ENCODE measurements at places on chromosomes 7 and 10.

- no peak for DNase-seq
Measured at GRCh38 chr7:123177442-123177841, 22.3 kb downstream of the SLC13A1 start.

GRCh38 chr7:138668229-138668596 lies 32.9 kb downstream of the SVOPL start:
- no peak for DNase-seq

- no peak for DNase-seq
Measured at GRCh38 chr10:110425684-110426293, 71.9 kb upstream of the DUSP5 start.

DNA sequence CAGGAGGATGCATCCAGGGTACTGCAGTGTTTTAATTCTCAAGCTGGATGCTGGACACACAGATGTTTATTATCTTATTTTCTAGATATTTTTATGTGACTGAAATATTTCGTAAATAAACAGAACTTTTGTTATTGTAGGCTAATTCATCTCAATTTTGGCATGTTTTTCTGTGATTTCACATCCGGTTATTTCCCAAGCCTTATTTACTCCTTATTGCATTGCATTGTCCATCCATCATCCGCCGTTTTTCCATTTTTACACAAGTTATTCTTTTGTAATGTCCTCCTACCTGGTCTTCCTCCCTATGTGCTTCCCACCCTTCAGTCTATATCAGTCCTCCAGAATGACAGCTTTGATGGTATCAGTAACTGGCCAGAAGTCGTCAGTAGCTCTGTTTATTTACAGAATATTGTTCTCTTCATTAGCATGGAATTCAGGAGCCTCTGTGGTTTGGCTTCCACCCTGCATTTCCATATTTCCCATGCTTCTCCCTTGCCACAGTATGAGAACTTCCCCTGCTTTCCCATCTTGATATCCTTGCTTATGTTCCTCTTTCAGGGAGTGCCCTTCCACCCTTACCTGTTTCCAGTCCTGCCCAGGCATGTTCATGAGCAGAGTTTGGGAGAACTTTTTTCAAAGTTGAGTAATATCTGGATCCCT lies 16.1 kb downstream of the GNAI1 start:
- no peak for DNase-seq

DNA sequence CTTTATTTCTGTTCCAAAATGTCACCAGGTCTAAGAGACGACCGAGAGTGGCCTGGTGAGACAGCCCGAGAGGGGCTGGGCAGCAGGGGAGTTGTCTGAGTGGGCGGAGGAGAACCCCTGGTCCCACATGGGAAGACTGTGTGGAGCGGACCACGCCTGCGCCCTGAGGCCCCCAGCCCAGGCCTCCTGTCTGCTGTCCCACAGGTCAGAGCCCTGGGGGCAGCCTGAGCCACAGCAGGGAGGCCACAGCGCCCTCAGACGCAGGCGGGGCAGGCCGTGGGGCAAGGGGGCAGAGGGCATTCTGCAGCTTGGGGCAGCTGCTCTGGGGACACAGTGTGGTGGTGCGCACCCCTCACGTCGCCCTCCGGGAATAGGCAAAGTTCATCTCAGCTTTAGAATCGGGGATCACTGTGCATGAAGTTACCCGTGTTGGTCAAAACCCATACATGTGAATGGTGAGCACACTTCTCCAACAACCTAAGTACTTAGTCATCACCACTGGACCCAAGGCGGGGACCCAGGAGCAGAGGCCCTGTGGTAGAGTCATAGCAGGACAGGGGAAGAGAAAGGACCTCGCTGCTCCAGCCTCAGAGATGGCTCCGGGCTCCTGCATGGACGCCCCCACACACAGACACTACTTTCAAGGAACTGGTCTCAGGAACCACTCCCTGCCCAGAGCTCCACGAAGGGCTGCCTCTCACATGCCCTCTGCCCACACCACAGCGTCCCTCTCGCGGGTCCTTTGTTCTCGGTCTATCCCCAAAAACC lies 214.7 kb downstream of the ELFN1 start:
- no peak for DNase-seq

DNA sequence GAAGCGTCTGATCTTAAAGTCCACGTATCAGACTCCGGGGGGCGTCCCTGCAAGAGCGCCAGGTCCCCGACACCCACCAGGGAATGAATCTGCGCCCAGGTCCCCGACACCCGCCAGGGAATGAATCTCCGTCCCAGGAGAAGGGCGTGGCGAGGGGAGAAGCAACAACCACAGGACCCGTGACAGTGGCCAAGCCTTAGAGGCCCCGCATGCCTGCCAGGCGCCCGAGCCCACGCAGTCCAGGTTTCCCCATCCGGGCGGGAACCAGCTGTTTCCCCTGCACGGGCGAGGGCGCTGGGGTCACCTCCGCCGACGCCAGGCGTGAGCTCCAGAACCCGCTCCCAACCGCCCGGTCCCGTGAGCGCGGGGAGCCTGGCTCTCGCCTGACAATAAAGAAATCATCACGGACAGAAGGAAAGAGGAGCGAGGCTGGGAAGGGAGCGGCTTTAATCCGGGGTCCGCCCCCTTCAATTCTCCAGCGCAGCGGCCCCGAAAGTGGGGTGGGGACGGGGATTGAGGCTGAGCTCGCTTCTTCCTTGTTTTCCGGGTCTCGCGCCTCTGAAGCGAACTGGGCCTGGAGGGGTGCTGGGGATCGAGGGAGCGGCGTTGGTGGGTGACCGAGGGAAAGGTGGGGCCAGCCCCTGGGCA lies 29.0 kb upstream of the BMS1 start:
- peak; percentile 52 for DNase-seq

GRCh38 chr7:90345595-90346335 lies 751 bp upstream of the GTPBP10 start:
- peak; percentile 46 for DNase-seq

GRCh38 chr10:4843525-4844180 lies 17.6 kb downstream of the AKR1E2 start:
- DNase-seq, result no peak
